Stimulated activated CD4-positive, alpha-beta T cell treated with anti-CD3 and anti-CD28 coated beads, Interleukin-4, amount 100 ng/mL, for 4 hours (primary cell): ENCODE measurements at places on chromosomes 13 and 19.

DNA sequence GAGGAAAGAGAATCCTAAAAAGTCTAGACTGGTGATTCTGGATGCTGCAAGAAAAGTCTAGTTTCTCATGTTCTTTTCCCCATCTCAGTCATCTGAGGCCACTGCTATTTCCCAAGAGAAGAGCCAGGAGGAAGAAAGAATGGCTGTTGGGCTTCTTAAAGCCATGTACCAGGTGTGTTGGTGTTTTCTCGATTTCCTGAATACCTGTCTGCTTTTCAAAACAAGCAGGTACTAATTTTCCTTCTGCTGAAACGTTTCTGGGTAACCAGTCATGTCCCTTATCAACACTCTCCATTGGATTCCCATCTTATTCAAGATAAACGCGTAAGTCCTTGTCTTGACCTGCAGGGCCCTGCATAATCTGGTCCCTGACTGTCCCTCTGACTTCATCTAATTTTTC lies 1.1 kb downstream of the ZNF570 start:
- no peak for DNase-seq

DNA sequence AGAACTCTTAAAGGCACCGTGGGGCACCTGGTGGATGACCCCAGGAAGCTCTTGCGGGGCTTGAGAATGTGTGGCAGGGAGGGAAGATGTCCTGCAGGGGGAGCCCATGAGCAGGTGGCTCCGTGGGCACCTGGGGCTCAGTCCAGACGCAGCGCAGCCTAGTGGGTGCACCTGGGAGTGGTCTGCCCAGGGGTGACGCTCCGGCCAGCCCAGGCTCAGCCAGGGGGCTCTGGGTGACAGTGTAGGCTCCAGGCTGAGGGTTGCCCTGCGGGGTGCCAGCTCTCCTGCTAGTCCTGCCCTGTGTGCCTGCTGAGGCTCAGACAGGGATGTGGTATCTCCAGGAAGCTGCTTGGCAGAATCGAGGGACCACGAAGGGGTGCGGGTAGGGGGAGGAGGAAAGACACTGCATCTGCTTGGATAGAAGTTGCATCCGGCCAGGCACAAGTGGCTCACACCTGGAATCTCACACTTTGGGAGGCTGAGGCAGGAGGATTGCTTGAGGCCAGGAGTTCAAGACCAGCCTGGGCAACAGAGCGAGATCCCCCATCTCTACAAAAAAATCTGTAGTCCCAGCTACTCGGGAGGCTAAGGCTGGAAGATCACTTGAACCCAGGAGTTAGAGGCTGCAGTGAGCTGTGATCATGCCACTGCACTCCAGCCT lies 15.0 kb upstream of the PGLS start:
- peak; percentile 69 for DNase-seq

DNA sequence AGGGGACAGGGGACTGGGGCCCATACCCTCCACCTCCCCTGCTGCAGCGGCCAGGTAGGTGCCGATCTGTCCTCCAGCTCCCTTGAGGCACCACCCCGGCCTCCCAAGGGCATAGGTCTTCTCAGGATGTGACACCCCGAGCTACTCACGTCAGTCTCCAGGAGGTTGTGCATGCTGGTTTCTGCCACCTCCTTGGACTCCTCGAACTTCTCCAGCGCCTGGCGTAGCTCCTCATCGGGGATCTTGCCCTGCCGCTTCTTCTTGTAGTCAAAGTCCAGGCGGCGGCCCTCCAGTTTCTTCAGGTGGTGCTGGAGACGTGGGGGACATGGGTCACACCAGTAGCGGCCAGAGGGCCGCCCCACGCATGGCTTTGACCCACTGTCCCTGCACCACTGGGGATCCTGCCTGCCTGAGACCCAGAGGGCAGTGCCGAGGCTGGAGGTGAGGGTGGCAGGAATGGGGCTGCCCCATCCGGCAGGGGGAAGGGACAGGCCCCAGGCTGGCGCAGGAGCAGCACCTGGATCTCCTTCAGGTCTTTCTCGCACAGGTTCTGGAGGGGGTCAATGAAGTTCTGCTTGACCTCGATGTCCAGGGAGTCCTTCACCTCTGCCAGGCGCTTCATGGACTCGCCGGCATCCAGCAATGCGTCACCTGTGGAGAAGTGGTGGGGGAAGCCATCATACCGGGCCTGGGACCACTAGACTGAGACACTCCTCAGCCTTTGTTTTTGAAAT lies 20.4 kb downstream of the MPND start:
- no peak for DNase-seq

DNA sequence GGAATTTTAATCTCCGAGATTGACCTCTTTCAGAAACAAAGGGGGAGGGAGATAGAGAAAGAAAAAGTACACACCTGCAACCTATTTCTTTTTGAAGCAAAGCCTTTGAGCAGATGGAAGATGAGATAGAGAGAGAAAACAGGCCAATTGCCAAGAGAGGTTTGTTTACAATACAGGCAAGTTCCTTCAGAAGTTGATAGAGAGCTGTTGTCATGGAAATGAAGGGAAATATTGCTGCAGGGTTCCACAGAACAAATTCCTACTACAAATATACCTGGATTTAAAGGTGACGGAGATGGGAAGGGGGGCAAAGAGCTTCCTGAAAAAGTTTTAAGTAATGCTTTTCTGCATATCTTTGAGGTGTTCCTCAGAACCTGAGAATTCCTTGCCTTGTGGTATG lies 388.4 kb downstream of the NDFIP2 start:
- DNase-seq: no peak

GRCh38 chr19:33724021-33724720 lies 72.5 kb upstream of the KCTD15 start:
- no peak for DNase-seq

DNA sequence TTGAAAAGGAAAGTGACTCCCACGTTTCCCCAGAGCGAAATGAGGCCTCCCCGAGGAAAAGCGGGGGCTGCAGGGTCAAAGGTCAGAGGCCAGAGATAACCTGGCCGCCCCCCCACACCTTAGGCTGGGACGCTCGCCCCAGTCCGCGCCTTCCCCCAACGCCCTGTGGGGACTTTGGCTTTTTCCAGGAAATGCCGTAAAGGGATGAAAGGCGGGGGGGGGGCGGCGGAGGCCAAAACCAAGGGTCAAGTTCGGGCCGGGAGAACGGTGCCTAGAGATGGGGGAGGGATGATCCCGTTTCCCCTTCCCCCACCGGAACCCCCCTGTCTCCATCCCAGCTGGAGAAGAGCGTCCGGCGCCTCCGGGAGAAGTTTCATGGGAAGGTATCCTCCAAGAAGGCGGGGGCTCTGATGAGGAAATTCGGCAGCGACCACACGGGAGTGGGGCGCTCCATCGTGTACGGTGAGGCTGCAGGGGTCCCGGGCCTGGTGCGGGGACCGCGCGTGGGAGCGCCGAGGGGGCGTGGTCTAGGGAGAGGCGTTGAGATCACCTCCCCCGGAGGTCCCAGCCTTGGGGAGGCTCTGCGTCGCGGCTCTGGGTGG lies 575 bp downstream of the SHFL start:
- peak; percentile 72 for DNase-seq

- DNase-seq: no peak
Observed at GRCh38 chr13:86906127-86906874, 764.9 kb upstream of the SLITRK5 start.
